ENCODE measurements at places on chromosomes 7 and 10.

GRCh38 chr7:12549106-12549505 is 21.4 kb upstream of the SCIN start:
- no peak for DNase-seq

DNA sequence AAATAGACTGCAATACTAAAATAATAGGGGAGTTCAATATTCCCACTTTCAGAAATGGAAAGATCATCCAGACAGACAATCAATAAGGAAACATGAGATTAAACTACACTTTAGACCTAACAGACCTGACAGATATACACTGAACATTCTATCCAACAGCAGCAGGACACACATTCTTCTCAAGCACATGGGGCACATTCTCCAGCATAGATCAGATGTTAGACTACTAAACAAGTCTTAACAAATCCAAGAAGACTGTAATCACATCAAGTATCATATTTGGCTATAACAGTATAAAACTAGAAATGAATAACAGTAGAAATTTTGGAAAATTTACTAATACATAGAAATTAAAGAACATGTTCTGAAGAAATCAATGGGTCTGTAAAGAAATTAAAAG is 458.9 kb upstream of the ANKRD30A start:
- no peak for DNase-seq

- no peak for DNase-seq
Observed at GRCh38 chr10:118003126-118003525, 43.6 kb downstream of the RAB11FIP2 start.

GRCh38 chr10:14820010-14820774 is 17.6 kb downstream of the CDNF start:
- no peak for DNase-seq

DNA sequence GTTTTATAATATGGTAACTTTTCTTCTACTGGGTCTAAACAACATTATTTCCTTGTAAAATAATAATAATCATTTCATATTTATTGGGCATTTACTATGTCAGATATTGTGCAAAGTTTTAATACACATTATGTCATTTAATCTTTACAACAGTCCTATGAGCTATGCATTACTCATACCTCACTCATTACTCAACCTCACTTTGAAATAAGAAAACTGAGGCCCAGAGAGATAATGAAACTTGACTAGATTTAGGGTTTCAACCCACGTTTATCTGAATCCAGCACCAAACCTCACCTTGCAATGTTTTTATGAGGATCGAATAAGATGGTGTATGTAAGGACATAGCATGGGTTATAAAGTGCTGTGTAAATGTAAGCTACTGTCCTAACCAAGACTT is 153.2 kb upstream of the SLC13A1 start:
- no peak for DNase-seq

DNA sequence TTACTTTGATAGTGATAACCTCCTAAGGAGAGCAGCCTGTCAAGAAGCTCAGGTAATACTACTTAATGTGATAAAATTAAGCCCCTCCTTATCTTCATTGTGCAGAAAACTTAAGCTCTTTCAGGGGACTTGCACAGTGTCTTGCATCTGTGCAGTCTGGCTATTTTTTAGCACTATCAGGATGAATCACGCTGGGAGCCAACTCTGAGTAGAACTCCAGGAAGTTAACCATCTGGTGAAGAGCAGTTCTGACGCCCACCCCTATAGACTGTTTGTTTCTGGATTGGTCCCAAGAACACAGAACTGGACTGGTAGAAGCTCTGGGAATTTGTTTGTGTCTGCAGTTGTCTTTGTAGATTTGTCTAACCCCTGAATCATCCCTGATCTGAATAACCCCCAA is 41.9 kb downstream of the AGK start:
- peak; percentile 24 for DNase-seq

DNA sequence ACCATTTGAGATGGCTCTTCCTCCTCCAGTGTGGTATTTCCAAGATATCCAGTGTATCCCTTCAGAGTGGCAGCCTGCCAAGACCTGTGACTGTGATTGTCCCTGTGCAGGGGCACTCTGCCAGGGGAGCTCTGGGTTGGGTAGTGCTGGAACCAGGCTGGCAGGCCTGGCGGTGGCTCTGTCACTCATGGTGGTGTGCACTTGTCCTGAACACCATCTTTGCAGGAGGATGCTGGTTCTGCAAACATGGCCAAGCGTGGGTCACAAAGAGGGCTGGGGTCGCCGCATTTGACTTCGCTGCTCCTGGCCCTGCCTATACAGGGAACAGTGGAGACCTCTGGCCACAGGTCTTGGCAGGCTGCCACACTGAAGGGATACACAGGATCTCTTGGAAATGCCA is 205.2 kb downstream of the PRPF18 start:
- DNase-seq: no peak

- DNase-seq: no peak
Observed at GRCh38 chr7:28890137-28890536, 68.0 kb downstream of the TRIL start.

- DNase-seq: no peak
Observed at GRCh38 chr7:159207393-159207792, 62.7 kb upstream of the VIPR2 start.

DNA sequence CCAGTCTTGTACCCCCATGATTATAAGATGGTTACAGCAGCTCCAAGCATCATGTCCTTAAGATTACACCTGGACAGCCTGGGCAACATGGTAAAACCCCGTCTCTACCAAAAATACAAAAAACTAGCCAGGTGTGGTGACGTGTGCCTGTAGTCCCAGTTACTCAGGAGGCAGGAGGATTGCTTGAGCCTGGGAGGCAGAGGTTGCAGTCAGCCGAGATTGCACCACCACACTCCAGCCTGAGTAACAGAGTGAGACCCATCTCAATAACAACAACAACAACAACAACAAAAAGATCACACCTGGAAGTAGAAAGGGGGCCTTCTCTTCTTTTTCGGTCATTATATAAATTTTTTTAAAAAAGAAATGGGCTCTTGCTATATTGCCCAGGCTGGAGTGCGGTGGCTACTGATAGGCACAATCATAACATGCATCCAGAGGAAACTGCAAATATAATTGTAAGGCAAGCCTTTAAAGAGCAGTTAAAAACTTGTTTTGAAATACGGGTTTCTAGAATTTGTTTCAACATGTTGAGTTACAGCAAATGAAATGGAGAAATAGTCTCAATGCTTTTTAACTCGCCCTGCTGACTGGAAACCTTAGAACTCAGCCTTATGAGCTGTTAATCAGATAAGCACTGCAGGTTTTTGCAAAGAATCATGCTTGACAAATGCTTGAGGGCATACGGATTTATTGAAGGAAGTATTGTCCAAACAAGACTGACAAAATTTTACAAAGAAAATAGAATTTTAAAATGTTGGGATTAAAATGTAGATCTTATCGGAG is 4.7 kb upstream of the ENTPD7 start:
- DNase-seq: no peak
